ENCODE measurements at places on chromosomes 7 and 10.

- no peak for DNase-seq
Measured at GRCh38 chr7:39186131-39186530, 208.4 kb downstream of the POU6F2 start.

- DNase-seq = no peak
Measured at GRCh38 chr7:133109816-133110215, 27.9 kb upstream of the CHCHD3 start.

DNA sequence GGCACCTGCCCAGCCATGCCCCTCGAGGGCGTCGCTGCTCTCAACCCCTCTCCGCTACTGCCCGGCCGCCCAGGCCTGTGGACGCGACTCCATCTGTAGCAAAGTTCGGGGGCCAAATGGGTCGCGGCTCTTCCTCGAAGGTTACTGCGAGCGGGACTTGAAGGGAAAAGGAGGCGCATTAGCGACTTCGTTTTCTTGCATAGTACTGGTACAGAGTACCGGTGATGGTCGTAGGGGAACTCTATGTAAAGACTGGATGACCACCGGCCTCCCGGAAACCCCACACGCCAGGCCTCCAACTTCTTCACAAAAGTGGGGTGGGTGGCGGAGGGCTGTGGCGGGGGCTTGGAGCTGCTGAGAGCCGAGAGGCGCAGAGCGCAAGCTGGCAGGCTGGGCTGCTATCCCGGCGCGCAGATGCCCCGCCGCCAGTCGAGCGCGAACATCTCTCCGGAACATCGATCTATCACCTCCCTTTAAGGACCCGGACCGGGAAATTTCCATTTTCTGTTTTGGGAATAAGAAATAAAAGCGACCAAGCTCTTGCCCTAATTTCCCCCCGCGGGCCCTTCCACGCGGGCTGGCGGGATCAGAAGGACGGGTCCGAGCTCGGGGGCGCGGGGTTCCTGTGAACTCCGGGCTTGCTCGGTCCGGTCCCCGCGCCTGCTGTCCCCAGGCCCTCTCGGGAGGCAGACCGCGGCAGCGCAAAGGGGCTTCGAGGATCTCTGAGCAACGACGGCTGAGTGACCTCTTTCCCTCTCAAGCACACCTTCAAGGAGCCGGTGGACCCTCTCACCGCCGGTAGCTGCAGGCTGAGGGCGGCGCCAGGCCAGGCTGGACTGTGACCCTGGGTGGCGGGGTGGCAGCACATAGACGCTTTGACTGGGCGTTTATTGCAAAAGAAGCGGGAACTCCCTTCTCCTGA is 12.2 kb upstream of the FEZF1 start:
- DNase-seq = no peak

DNA sequence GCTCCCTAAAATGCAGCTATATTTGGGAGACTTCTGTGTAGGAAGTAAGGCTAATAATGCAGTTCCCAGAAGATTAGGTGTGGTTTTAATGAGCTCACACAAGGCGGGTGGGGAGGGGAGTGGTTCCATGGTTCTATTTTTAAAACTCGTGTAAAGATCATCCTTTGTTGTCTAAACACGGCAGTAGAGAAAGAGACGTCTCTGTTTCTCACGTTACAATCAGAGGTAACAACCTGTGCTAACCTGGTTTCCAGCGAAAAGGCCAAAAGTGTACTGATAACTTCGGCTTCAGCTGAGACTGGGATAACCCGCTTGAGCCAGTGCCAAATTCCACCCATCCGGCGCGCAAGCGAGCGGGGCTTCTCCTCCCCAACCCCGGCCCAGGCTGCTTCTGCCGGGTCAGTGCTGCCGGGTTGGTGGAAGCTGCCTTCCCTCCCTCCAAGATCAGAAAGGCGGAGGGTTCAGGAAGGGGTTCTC is 2.5 kb upstream of the MAP3K8 start:
- DNase-seq = peak; percentile 58

DNA sequence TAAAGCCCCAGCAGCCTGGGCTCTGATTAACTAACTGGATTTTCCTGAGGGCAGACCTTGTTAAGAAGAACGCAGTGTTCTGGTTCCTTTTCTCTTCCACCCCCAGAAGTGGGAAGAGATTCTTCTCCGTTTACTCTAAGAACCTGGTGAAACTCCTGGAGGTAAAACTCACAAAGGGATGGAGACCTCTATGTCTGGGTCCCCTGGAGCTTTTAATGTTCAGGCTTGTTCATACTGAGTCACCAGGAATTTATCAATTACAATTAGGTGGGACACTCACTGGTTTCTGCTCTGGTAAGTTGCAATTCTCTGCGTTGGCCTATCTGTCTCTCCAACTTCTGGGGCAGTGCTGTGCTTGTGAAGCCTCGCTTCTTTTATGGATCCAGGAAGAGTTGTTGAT is 73.3 kb upstream of the CACNB2 start:
- DNase-seq = no peak

- DNase-seq = peak; percentile 79
Measured at GRCh38 chr7:112089551-112089950, 116.6 kb downstream of the DOCK4 start.

GRCh38 chr7:47682874-47683273 is 101.0 kb upstream of the TNS3 start:
- DNase-seq = no peak

DNA sequence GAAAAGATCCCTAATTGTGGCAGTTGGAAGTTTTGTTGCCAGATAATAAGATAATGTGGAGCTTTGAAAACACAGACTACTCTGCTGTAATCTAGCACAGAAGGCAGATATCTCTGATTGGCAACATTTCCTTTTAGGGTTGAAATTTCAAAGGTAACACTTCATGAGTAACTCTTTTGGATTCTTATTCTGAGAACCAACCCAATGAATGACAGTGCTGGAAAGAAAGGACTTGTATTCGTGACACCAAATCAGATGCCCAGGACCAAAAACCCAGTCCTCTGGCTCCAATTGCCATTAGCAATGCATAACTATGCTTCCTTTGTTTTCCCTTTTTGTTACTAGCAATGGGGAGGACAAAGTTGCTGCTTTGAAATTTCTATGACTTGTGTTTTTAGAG is 41.0 kb upstream of the ELMO1 start:
- DNase-seq = no peak

DNA sequence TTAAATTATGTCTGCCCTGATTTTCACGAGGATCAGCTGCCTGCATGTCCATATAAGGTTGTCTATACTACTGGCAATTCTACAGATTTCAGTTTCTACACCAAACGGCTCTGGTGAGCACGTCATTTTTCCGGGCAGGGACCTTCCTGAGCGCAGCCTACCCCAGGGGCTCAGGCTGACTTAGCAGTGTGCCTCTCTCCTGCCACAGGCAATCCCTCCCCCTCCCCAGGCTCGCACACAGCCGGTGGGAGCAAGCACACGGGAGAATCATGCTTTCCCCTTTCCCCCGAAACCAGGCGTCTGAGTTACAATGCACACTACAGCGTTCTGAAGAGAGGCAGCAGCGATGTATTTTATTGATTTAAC is 1.7 kb downstream of the KLF6 start:
- peak; percentile 80 for DNase-seq

DNA sequence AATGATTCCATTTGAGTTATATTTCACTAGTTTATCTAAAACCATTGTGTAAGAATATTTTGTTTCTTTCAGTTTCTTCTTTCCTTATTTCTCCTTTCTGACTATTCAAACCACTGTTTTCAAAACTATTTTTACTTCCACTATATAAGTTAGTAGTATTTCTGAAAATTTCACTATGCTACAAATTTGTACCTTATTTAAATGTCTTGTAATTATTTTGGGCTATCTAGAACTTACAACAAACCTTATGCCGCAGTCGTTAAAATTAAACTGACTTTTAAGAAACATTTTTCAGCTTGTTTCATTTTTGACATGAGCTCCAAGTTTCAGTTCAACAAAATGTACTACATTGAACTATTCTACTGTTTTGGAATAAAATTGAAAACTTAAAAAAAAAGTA is 1.8 kb downstream of the TFEC start:
- peak; percentile 51 for DNase-seq

- DNase-seq = no peak
Measured at GRCh38 chr7:130900471-130901076, 166.6 kb upstream of the KLF14 start.

DNA sequence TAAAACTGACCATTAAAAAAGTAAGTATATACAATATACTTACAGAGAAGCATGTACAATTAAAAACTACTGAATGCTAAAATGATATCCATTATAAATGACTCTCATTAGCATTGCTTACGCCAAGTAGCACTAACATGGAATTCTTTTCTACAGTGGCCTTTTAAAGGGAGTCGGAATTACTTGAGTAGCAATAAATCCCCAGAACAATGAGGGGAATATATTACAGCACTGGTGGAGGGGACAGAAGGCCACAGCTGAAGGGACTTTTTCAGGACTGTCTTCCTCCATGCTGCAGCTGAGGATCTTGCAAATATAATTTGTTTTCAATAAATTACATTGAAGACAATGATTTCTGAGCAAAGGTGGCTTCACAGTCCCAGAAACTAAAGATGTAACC is 97.0 kb downstream of the ALOX5 start:
- DNase-seq = no peak
